Stimulated activated CD4-positive, alpha-beta T cell treated with anti-CD3 and anti-CD28 coated beads, Interleukin-2, amount 100 ng/mL, for 4 hours (primary cell): ENCODE measurements at places on chromosomes 6 and 20.

- DNase-seq: no peak
Measured at GRCh38 chr6:13565921-13566320, 8.5 kb upstream of the SIRT5 start.

DNA sequence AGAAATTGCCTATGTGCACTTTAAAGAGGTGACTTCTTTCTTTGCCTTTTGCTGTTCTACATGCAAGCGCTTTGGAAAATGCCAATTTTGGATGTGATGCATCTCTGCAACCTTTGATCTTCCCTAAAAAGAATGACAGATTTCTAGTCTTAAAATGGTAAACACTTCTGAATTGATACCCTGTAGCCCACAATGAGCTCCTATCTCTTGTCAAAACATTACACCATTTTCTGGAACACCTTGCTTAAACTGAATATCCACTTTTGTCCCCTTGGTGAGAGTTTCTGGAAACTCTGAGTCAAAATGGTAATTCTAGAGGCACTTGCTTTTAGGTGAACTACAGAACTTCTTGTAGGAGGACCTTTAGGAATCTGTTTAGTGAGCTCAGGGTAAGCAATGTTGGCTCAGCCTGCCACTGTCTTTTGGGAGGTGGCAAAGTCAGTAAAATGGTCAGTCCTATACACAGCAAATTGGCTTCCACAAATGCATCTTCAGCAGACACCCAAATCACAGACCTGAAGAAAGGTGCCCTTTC, 216.5 kb downstream of the SLC35F1 start:
- no peak for DNase-seq

DNA sequence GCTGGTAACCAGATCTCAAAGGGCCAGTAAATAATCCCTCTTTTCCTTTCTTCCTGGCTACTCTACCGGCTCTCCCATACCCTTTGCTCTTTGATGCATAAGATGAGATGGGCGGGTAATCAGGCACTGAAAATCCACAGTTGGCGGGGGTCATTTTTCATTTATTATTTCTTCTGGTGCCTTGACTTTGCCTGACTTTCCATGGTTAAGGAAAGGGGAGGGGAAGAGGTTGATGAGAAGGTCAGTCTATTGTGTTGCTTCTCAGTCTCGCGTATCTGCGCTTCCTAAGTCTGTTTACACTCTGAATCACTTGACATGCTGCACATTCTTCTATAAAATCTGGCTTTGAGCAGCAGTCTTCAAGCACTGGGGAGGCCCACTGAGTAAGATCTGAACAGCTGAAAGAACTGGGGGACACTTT, 121.1 kb upstream of the HDGFL1 start:
- no peak for DNase-seq

DNA sequence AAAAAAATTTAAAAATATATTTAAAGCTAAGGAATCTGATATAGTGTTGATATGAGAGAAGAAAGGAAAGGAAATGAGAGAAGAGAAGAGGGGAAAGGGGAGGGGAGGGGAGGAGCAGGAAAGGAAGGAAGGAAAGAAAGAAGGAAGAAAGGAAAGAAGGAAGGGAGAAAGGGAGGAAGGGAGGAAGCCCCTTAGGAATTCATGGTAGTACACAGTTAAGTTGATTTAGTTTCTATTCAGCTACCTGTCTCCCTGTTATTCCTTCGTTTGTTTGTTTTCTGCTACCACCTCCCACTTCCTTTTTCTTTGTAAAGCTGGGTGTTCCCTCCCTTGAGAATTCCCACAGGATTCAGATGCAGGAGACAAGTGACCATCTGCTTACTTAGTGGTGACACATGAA, 1025.4 kb upstream of the FLRT3 start:
- no peak for DNase-seq

GRCh38 chr6:88124925-88125557, 41.1 kb downstream of the CNR1 start:
- DNase-seq: no peak

- DNase-seq: no peak
Measured at GRCh38 chr6:157056275-157056674, 267.0 kb downstream of the TMEM242 start.

DNA sequence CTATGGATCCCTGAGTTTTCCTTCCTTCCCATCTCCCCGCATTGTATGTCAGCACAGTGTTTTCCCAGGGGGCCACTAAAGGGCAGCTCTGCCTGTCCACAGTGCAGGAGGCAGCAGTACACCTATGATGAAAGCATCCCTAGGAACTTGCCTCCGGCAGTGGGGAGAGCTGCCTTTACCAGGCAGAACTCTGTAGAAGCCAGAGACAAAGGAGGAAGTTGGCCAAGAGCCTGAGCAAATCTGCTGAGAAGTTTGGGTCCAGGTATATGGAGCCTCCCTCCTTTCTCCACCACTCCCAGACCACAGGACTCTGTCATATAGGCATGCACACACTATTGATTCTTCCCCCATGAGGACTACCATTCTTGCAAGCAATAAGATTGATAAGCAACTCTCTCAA, 282.7 kb downstream of the TBC1D7 start:
- DNase-seq: no peak

DNA sequence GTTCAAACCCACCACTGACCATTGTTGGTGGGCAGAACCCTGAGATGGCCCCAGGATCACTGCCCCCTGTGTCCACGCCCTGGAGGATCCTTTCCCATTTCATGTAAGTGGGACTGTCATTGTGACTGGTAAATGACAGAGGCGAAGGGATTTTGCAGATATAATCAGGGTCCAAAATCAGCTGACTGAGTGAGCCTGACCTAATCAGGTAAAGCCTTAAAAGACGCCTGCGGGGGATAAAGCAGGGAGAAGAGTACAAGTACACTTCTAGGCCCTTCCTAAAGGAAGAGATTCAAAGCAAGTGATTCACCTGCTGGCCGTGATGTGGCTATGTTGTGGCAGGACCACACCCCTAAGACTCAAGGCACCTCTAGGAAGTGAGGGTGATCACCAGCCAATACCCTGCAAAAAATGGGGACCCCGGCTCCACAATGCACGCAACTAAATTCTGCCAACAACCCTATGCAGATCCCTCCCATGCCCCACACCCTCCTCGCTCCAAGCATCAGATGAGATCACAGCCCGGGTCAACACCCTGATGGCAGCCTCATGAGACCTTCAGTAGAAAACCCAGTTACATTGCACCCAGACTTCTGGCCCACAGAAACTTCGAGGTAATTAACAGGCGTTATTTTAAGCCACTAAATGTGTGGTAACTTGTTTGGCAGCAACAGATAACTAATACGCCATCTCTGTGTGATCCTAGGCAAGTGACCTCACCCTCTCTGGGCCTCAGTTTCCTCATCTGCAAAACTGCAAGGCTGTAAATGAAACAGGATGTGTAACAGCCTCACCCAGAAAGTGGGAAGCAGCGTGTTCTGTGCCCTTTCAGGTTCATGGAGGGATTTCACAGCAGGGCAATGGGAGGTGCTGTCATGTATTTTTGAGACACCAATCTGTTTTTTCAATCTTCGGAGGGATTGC, 11.3 kb downstream of the PREX1 start:
- no peak for DNase-seq

DNA sequence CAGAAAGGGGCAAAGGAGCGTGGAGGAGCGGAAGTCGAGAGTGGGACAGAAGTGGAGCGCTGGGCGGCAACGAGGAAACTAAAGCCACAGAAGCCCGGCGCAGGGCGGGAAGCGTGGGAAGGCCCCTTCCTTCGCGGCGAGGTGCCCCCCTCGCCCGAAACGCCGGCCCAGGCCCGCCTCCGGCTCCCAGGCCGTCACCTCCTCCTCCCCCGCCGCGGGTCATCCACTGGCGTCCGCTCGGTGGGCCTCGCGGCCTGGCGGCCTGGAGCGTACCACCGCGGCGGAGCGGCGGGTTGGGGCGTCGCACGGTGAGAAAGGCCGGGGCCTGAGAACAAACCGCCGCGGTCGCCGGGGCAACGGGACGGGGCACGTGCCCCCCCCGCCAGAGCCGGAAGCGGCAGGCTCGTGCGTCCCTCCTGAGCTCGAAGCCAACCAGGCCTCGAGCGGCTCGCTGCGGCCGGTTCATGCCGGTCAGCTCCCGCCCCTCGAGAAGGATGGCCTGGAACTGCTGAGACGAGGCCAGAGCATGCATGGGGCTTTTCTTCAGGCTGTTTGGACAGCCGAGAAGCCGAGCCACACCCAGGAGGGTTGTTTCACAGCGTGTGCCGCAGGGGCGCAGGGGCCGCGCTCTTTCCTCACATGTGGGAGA, at the start of gene TCP11:
Gene TCP11, minus strand, starts transcription at position 333 of the 649 bp plus-strand sequence. CDS start 469 bp downstream, outside the sequence.
- no peak for DNase-seq

DNA sequence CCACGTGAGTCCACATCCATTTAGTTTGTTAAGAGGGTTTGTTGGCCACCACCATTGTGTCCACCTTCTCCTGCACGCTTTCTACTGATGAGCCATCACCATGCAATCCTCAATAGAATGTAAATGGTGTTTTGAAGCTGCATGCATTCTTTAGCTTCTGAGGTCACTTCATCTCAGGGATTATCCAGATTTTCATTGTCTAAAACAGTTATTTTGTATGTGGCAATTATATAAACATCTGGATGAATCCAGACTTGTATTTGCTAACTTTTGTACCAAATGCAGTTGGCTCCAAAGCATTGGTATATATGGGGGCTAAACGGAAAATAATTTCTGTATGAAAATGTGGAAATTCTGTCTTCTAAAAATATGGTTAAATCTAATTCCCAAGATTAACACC, 231.2 kb upstream of the ARID1B start:
- DNase-seq: no peak

- DNase-seq: no peak
Measured at GRCh38 chr6:128282961-128283360, 237.4 kb downstream of the PTPRK start.

DNA sequence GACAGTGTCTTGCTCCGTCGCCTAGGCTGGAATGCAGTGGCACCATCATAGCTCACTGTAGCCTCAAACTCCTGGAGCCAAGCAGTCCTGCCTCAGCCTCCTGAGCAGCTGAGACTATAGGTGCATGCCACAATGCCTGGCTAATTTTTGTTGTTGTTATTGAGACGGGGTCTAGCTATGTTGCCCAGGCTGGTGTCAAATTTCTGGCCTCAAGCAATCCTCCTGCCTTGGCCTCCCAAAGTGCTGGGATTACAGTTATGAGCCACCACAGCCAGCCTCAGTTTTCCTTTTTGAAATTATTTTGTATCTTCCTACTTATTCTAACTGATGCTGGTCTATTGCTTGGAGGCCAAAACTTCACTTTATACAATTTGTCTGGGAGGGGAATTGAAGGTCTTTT, 436.1 kb downstream of the UTRN start:
- no peak for DNase-seq

GRCh38 chr20:25025986-25026605, 31.8 kb downstream of the ACSS1 start:
- no peak for DNase-seq

DNA sequence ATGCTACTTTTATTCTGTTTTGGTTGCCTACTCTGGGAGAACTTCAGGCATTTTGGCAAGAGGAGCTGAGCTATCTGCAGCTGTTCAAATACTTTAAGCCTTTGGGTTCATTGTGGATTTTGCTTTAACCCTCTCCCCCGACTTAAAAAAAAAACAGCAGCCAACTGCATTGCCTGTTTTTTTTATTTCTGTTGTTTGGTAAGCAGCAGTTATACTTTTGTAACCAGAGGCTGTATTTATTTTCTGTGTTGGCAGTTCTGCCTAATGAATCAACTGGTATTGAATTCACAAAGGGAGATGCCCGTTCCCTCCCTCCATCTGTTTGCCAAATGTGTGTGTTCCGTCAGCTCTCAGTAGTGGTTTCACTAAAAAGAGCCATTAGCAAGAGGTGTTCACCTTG, 484.0 kb downstream of the UTRN start:
- DNase-seq: no peak

DNA sequence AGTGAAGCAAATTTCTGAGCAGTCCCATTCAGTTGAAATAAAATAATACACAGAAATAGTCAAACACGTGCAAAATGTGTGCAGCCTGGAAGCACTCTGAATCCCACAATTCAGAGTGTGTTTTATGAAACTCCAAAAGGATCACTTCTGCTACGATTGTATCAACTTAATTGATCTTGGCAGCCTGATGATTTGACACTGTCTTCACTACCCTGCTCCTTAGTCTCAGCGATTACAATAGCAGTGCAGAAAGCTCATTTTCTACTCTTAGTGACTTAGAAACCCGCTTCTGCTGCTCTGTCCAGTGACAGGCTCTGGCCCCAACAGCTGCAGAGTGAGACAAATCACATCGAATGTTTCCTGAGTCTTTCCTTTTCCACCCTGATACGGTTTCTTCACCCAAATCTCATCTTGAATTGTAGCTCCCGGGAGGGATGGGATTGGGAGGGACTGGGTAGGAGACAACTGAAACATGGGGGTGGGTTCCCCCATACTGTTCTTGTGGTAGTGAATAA, 16.2 kb upstream of the EMILIN3 start:
- DNase-seq: no peak

DNA sequence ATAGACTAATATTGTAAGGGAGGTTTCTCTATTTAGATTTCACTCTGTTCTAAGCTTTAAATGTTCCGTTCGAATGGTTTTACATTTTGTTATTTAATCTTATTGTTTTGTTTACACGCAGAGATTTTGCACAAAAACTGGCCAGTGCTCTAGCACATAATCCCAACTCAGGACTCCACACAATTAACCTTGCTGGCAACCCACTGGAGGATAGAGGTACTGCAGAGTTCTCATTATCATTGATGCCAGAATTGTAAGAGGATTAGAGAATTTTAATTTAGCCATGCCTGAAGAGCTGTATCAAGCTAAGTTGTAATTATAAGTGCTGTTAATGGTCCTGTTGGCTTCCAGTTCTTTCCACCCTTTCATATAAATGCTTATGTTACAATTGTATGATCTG, 179.7 kb upstream of the SCGN start:
- no peak for DNase-seq

- no peak for DNase-seq
Measured at GRCh38 chr6:106120006-106120405, 33.9 kb downstream of the PRDM1 start.

GRCh38 chr20:12535316-12535715, 473.5 kb upstream of the SPTLC3 start:
- no peak for DNase-seq

DNA sequence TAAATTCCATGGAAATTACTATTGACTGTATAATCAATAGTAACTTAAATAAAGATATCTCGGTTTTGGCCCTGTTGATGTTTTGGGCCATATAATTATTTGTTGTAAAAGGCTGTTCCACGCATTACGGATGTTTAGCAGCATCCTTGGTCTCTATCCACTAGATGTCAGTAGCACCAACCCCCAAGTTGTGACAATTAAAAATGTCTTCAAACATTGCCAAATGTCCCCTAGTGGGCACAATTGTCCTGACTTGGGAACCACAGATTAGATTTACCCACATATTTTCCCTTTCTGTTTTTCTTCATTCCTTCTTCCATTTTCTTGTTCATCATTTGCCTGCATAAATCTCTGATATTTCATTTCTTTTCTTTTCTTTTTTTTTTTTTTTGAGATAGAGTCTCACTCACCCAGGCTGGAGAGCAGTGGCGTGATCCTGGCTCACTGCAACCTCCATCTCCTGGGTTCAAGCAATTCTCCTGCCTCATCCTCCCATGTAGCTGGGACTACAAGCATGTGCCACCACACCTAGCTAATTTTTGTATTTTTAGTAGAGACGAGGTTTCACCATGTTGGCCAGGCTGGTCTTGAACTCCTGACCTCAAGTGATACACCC, 13.6 kb upstream of the WFDC8 start:
- DNase-seq: no peak

- DNase-seq: no peak
Measured at GRCh38 chr6:107699254-107699653, 124.9 kb downstream of the SCML4 start.

GRCh38 chr20:32445539-32446273, 87.6 kb downstream of the ASXL1 start:
- no peak for DNase-seq

GRCh38 chr6:100979267-100979666, 98.1 kb upstream of the ASCC3 start:
- DNase-seq: no peak
